ENCODE measurements at places on chromosomes 6 and 20.

GRCh38 chr6:139569566-139569965, 195.1 kb upstream of the CITED2 start:
- no peak for DNase-seq

DNA sequence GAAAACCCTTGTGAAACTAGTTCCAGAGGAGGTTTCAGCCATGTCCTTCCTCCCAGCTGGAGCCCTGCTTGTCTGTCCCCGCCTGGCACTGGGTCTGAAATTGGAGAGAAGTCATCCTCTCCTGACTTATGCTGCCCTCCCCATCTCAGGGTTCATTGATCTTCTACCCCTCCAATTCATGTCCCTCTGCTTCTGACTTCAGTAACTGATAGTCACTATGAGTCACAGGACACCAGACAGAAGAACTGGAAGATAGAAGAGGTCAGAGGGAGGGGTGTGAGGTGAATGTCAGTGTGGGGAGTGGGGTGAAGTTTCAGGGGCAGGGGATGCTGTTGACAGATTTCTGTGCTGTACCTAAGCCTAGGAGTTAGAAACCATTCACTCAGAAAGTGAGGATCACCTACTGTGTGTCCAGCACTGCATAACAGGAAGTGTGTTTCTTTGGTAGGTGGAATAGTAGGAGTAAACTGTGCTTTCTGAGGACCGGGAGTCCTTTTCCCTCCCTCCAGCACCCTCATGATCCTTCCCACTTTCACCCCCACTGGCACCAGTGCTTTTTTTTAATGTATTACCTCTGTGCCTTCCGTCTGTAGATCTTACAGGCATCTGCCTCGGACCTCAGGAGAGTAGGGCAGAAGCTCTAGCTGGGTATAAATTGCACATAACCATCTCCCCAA, 627 bp upstream of the RPP21 start:
- DNase-seq = no peak

GRCh38 chr6:49646942-49647341, 10.3 kb upstream of the RHAG start:
- DNase-seq = no peak

GRCh38 chr6:56699066-56699654, 56.5 kb upstream of the DST start:
- peak; percentile 39 for DNase-seq

- no peak for DNase-seq
Observed at GRCh38 chr20:63405102-63405730, 44.1 kb upstream of the CHRNA4 start.

DNA sequence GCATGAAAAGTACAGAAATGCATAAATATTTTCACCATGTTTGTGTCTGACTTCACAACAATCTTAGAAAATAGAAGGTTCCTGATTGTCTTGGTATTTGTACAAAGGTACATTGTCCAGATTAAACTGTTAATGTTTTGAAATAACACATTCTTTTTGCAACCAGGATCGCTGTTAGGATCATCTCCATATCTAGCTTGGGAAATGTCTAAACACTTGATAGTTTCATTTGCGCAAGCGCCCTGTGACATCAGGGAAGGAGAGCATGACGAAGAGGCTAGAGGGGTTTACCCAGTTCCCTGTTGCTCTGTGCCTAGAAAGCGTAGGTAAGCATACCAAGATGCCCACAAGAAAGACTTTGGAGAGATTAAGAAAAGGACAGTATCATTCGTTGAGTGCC, 19.4 kb downstream of the ALDH8A1 start:
- no peak for DNase-seq

- no peak for DNase-seq
Observed at GRCh38 chr20:45104786-45105185, 3.9 kb upstream of the KCNS1 start.

GRCh38 chr6:162151021-162151665, 576.4 kb downstream of the PRKN start:
- DNase-seq = no peak

DNA sequence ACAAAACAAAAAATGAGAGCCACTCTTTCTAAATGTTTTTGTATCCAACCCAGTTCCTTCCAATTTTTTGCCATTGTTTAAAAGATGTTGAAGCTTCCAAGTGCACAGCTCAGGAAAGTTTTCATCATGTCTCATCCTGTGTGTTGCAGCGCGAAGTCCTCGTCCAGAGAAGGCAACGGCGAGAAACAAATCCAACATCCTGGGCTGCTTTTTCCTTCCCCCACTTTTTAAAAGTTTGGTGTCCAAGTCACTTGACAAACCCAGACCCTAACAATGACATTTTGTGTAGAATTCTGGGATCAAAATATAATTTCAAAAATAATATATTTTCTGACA, 92.3 kb downstream of the ANKRD60 start:
- no peak for DNase-seq

DNA sequence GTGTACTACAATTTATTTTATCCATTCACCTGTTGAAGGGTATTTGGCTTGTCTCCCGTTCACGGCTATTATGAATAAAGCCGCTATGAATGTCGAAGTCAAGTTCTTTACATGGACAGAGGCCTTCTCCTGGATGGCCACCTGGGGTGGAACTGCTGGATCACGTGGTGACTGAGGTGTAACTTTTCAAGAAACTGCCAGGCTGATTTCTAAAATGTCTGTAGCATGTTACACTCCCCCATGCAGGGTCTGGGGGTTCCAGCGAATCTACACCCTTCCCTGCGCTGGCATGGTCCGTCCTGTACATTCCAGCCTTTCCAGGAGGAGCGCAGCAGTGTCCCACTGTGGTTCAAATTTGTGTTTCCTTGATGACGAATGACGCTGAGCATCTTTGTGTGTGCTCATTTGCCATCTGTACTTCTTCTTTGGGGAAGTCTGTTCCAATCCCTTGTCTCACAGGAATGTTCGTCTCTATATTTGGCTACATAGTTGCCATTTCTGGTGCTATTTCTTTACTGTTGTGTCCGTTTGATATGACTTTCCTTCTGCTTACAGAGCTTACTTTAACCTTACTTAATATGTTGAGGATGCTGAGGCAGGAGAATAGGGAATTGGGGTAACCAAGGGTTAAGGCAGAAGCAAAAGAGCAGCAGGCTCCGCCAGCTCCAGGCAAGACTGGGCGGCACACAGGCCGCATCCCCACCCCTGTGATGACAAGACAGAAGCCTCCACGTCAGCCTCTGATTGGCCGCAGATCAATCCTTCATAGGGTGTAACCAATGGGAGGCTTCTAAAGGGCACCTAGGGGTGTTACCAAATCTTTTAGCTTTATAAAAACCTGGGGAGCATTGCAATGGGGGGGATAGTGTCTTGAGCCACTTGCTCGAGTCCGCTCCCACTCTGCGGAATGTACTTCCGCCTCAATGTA, 106.6 kb downstream of the TAF4 start:
- no peak for DNase-seq

GRCh38 chr20:25360631-25361286, 29.9 kb downstream of the ABHD12 start:
- DNase-seq = no peak

DNA sequence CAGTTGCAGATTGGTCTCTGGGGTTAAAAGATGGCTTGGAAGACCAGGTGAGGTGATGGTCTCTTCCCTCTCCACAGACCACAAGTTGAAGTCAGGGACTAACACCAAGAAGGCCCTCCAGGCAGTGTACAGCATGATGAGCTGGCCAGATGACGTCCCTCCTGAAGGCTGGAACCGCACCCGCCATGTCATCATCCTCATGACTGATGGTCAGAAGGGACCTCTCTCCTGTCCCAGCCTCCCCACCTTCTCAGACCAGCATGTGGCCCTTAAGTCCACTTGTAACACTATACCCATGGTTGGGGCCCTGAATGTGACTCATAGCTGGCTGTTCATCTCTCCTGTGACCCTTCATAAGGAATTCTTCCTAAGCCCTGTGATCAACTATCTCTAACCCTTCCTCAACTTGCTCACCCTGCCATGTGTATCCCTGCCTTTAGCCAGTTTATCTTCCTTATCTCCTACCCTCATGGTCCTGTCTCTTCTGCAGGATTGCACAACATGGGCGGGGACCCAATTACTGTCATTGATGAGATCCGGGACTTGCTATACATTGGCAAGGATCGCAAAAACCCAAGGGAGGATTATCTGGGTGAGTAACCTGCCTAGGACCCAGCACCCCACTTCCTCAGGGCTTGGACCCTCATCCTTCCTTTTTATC, 3.0 kb downstream of the CFB start:
- no peak for DNase-seq

GRCh38 chr20:8365634-8366033, 233.6 kb downstream of the PLCB1 start:
- DNase-seq = no peak

DNA sequence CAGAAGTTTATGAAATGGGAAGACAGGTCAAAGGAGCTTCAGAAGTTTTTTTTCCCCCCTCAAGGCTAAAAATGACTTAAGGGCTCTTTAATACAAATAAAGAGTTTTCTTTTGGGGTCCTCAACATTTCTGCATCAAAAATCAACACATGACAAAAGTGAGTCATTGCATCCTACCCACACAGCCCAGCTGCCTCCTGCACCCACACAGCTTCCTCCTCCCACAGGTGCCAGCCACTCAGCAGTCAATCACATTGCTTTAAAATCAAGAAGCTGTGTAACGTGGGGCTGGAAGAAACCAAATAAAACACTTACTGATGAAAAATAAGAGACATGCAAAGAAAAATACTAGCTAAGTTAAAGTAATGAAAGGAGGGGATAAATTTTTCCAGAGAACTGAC, 68.5 kb downstream of the MAP3K5 start:
- no peak for DNase-seq

GRCh38 chr20:41300886-41301285, 16.6 kb downstream of the ZHX3 start:
- no peak for DNase-seq

- DNase-seq = no peak
Observed at GRCh38 chr6:53879608-53880007, 84.8 kb downstream of the LRRC1 start.

GRCh38 chr6:103153016-103153415, 1706.7 kb downstream of the HACE1 start:
- DNase-seq = no peak

GRCh38 chr6:100237821-100238220, 226.9 kb downstream of the SIM1 start:
- DNase-seq = no peak

- no peak for DNase-seq
Observed at GRCh38 chr20:717832-718231, 42.2 kb upstream of the SCRT2 start.

DNA sequence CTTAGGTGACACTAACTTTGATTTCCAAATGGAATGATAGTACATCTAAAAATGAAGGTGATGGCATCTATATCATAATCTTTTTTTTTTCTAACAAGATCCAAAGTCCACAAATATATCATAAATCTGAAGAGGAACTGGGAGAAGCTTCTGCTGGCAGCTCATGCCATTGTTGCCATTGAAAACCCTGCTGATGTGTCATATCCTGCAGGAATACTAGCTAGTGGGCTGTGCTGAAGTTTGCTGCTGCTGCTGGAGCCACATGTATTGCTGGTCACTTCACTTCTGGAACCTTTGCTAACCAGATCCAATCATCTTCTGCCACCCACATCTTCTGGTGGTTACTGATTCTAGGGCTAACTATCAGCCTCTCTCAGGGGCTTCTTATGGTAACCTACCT, 27.4 kb upstream of the KHDC1 start:
- no peak for DNase-seq

DNA sequence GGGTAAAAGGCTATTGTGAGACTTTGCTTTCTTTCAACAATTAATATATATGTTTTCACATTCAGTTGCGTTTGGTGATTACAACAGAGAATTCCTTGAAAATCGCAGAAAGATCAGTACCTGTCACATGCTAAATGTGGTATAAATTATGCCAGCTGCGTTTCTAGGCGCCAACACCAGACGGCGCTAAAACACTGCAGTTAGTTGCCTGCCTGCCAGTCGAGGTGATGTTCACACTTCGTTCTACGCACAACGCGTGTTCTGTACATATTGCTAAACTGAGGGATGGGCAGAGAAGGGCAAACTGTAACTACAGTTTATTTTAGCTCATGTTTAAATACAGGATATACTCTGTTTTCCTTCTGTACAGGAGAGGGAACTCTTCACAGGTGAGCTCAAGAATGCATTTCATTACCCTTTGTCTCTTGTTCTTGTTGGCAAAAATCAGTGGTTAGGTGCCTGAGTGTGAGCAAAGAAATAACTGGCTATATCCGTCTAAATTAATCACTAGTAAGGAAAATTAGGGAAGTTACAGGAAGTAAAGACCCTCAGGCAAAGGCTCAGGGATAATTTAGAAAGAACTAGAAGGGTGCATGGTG, 100.1 kb upstream of the RGS17 start:
- peak; percentile 62 for DNase-seq

DNA sequence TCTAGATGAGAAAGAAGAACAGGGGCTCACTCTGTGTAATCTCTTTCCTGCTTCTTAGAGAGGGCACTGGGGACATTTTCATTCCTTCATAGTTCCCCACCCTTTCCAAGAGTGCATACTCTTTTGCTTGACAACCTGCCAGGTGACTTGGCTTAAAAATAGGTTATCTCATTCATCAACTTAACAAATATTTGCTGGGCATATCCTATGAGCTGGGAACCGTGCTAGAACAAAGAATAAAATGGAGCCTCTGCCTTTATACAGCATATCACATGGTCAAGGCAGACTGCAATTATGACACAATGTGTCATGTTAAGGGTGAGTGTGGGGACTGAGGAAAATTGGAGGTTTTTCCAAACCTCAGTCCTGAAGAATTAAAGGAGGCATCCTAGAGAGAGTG, 209.8 kb upstream of the FOXA2 start:
- DNase-seq = no peak

DNA sequence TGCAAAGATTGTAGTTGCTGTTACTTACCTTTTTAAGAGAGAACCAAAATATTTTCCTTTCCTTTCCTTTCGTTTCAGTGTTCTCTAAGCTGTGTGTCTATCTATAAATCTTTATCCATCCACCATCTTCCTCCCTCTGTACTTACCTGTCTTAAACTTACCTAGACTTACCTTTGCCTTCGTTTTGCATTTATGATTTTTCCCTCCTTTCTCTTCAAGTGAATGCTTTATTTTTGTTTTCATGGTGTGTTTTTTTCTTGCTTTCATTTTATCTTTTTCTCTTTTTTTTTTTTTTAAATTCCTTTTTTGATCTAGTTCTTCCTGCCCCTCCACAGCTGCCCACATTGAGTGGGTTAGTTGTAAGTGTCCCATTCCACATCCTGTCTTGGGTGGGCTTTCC, 26.2 kb downstream of the ARID1B start:
- no peak for DNase-seq

- no peak for DNase-seq
Observed at GRCh38 chr20:20084296-20084752, 32.0 kb downstream of the CFAP61 start.

GRCh38 chr20:38256021-38256420, 4.5 kb downstream of the KIAA1755 start:
- no peak for DNase-seq

GRCh38 chr20:4897600-4897999, 103.7 kb downstream of the SLC23A2 start:
- DNase-seq = no peak

- DNase-seq = no peak
Observed at GRCh38 chr6:169244684-169245383, 8.8 kb downstream of the THBS2 start.

- no peak for DNase-seq
Observed at GRCh38 chr6:112383191-112383590, 36.1 kb downstream of the RFPL4B start.

- DNase-seq = no peak
Observed at GRCh38 chr6:56528412-56528841, 114.3 kb downstream of the DST start.
